ENCODE measurements at places on chromosomes 4 and X.

DNA sequence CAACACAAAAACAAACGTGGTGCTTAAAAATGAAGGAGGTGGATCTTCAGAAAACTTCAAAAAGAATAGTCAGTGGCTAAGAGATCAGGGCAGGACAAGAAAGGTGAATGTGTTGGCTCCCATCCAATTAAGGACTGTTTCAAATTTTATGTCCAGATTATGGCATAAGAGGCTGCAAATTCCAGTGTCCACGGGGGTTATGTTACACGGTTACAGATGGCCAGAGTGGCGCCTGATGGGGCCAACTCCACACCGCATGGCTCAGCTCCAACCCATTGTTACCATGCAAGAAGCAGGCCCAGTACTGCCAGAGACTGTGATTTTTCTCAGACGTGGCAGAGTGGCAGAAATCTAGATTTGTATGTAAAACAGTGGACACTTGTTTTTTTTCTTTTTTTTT lies 168.4 kb upstream of the TENM3 start:
- DNase-seq: no peak

GRCh38 chrX:39689376-39690104 lies 408.2 kb downstream of the BCOR start:
- no peak for DNase-seq

DNA sequence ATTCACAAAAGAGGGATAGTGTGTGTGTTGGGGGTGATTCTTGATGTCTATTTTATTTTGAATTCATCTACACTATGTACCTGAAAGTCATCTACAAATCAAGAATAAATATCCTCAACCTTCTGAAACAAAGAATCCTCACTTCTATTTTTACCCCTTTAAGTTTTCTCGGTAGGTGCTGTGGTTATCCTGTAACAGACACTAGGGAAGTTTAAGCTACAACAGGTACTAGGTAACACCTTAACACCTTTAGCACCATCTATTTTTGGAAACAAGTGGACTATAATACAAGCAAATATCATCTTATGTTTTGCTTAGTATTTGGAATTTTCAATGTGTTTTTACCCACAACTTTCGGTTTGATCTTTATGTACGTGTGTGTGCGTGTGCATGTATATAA lies 12.0 kb upstream of the BDH2 start:
- no peak for DNase-seq

DNA sequence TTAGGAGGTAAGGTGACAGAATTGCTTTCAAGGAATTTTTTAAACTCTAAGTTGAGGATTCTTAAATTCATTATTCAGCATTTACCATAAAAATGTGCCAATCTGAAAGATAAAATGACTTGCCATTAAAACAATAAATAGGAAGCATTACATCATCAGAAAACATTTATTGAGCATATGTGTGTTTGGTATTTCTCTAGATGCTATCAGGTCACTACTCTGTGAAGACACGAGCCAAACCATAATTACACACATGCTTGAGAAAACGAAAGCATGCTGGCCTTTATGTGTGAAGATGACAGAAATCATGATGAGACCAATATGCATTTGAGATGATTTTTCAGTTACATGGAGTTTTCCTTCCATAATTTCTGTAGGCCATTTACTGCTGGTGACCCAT lies 12.3 kb upstream of the IL21 start:
- DNase-seq: no peak

GRCh38 chrX:22203186-22203585 lies 69.5 kb upstream of the CBLL2 start:
- DNase-seq: no peak

All from stimulated activated CD4-positive, alpha-beta T cell treated with anti-CD3 and anti-CD28 coated beads, Interleukin-12 subunit alpha, Interleukin-12 subunit beta, amount 100 ng/mL, for 48 hours (primary cell).